ENCODE measurements at places on chromosomes 12 and 14.
A peak's percentile ranks its signal among the peaks of the same experiment; 100 is the strongest.

GRCh38 chr14:52333108-52333507 is 19.0 kb downstream of the PTGER2 start:
- ATAC-seq = no peak

DNA sequence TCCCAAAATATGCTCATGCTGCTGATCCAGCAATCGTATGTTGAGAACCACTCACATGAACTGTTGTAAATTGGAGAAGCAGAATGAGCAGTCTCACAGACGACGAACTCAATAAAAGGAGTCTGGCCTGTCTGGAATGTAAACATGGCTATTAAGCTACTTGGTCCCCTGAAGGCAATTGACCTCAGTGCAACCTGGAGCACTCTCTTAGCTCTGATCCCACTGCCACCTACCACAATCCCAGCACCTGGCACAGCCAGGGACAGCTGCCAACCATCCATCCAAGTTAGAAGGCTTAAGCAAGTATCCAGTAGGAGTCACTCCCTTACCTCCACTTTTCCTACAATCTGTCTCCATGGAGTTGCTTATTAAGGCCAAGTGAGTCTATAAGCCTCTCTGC is 406.9 kb upstream of the CLEC14A start:
- ATAC-seq = no peak

DNA sequence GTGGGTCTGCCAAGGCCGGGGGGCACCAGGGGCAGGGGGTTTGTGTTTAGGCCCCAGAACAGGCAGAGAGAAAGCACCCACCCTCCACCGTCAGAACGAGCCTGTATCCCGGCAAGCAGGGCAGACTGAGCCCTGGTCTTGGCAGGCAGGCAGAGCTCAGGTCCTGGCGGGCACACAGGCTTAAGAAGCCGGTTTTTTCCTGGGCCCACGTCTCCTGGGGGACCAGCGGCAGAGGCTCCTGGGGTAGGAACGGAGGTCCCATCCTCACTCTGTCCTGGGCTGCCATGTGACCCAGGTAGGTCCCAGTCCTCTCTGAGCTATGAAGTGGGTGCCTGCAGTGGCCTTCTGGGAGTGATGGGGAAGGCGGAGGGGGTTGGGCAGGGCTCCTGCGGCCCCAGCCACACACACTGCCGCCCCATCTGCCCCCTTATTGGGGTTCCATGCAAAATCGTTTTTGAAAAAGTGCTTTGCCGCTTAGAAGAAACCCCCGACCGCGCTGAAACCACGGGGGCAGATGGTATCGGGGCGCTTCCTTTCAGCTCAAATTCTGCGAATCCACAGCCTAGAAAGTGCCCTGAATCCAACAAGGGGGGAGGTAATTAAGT is 24.2 kb downstream of the SH2B3 start:
- ATAC-seq = no peak

- ATAC-seq = peak; percentile 20
Observed at GRCh38 chr12:108712165-108712924, 19.0 kb downstream of the CORO1C start.

DNA sequence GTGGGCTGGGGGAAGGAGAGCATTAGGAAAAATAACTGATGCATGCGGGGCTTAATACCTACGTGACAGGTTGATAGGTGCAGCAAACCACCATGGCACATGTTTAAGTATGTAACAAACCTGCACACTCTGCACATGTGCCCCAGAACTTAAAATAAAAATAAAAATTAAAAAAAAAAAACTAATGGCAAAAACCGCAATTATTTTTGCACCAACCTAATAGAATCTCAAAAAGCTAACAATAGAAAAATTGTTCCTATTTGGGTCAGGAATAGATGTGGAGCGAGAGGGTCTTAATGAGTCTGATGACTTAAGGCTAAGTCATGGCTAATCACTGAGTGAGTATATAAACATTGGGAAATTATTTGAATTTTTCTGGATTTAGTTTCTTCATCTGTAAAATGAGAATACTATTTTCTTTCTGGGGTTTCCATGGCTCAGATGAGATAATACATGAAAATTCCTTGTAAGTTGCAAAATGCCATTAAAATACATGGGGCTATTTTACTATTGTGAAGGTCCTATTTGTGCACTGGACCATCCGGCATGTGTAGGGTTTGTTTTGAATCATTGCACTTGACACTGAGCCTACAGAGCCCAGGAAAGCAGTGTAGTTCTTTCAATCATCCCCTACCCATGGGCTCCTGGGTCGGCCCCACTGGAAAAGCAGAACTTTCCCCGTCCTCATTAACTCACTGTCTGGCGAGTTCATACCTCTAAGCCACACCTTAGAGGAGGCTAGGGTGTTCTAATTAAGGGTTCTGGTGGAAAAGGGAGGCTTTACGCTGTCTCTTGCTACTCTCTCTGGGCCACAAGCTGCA is 164.1 kb upstream of the NTF3 start:
- no peak for ATAC-seq

DNA sequence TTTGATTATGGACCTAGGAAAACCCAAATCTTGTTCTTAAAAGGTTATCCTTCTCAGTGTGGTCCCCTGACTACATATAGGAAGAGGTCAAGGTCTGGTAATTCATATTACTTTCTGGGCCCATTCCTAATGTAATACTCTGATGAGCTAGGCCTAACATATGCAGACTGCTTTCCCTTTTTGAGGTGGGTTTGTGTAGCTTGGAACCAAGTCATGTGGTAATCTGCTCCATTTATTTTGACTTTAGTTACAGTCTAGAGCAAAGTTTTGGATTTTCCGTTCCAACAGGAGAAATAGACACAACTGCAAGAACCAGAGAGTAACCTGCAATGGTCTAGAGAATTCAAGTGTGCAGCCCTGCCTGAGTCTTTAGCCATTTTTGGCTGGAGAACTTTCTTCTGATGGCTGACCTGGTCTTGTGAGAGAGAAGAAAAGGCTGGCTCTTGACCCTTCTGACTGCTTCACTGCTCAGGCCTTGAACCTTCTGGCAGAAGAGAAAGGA is 22.5 kb downstream of the TTC6 start:
- no peak for ATAC-seq

- no peak for ATAC-seq
Observed at GRCh38 chr12:77334806-77335205, 269.4 kb upstream of the E2F7 start.

GRCh38 chr12:26162905-26163304 is 32.5 kb upstream of the SSPN start:
- no peak for ATAC-seq

- no peak for ATAC-seq
Observed at GRCh38 chr12:132881818-132882217, 5.6 kb downstream of the CHFR start.

DNA sequence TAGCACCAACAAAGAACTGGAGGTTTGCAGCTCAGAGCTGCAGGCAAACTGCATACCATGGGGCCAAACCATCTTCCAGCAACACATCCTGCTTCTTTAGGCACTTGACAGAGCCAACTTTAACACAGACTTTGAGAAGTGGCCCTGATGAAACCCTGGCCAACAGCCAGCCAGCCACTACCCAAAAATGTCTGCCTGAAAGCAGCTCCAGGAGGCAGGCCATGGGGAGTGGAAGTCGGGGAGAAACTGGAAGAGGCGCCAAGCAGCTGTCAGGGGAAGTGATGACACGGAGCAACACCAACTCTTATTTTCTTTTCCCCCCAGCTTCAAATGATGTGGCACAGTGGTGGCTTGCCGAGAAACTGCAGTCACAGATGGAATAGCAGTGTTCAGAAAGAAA is 110.9 kb upstream of the PLXNC1 start:
- no peak for ATAC-seq

DNA sequence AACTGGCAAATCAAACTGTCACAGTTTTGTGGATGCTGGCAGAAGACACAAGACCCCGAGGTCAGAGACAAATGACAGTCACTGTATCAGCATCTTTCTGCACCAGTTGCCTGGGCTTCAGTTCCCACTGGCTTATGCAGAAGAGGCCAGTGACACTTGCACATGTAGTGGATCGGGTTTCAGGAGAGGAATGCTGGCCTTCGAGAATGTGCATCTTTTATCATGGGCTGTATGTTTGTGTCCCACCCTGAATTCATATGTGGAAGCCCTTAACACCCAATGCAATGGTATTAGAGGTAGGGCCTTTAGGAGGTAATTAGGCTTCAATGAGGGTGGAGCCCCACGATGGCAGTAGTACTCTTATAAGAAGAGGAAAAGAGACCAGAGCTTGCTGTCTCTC is 150.9 kb downstream of the SLC15A4 start:
- ATAC-seq = no peak

- no peak for ATAC-seq
Observed at GRCh38 chr14:67566908-67567307, 33.2 kb downstream of the PIGH start.

GRCh38 chr14:78946949-78947348 is 776.8 kb downstream of the NRXN3 start:
- ATAC-seq = no peak

DNA sequence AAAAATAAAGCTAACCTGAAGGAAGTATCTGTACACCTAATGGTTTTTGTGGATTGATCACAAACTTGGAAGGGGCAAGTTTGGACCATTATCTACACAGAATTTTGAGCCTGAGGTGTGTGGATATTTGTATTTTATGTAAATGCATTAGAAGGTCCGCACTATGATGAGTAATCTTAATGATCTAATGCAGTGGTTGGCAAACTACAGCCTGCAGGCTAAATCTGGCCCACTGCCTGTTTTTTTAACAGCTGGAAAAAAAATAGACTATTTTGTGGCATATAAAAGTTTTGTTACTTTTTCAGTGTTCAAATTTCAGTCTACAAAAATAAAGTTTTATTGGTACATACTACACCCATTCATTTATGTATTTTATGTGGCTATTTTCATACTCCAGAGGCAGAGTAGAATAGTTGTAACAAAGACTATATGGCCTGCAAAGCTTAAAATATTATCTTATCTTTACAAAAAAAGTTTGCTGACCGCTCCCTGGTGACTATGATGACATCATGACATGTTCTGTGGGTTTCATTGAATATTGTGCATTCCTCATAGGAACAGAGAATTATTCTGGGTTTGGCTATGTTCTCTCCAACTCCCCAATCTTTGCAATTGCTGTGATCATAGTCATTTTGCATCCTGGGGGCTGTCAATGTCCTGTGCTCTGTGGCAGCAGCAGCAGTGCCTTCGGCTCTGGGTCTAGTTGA is 962.6 kb upstream of the FBXO33 start:
- ATAC-seq = no peak

- ATAC-seq = no peak
Observed at GRCh38 chr12:24462946-24463345, 486.0 kb downstream of the BCAT1 start.

All from SK-N-SH treated with all-trans-retinoic acid at 6 μM for 48 hours (cell line).